ENCODE measurements at places on chromosomes 7 and 10.
A peak's percentile ranks its signal among the peaks of the same experiment; 100 is the strongest.

DNA sequence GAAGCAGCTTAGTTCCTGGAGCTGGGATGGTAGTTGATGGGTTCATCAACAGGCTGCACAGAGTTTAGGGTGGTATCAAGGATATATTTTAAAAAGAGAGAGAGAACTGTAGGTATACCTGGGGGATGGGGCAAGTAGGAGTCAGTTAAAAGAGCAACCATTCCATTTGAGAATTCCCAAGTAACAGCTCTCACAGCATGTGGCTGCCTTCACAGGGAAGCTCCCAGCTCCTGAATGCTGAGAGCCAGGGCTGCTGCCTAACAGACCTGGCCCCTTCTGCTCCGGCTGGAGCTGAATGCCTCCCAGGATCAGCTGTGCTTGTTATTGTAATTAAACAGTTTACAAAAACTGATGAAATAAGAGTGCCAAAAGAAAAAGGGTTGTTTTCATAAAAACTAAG is 58.8 kb upstream of the GPR26 start:
- no peak for DNase-seq

GRCh38 chr10:24127516-24127915 is 81.4 kb upstream of the KIAA1217 start:
- no peak for DNase-seq

- peak; percentile 38 for DNase-seq
These were observed 38.7 kb upstream of the MTPAP start for GRCh38 chr10:30387646-30388243.

- no peak for DNase-seq
These were observed 5.5 kb downstream of the NKX2-3 start for GRCh38 chr10:99537989-99538917.

All from fibroblast of the aortic adventitia (primary cell).